ENCODE measurements at places on chromosomes 2 and 18.

DNA sequence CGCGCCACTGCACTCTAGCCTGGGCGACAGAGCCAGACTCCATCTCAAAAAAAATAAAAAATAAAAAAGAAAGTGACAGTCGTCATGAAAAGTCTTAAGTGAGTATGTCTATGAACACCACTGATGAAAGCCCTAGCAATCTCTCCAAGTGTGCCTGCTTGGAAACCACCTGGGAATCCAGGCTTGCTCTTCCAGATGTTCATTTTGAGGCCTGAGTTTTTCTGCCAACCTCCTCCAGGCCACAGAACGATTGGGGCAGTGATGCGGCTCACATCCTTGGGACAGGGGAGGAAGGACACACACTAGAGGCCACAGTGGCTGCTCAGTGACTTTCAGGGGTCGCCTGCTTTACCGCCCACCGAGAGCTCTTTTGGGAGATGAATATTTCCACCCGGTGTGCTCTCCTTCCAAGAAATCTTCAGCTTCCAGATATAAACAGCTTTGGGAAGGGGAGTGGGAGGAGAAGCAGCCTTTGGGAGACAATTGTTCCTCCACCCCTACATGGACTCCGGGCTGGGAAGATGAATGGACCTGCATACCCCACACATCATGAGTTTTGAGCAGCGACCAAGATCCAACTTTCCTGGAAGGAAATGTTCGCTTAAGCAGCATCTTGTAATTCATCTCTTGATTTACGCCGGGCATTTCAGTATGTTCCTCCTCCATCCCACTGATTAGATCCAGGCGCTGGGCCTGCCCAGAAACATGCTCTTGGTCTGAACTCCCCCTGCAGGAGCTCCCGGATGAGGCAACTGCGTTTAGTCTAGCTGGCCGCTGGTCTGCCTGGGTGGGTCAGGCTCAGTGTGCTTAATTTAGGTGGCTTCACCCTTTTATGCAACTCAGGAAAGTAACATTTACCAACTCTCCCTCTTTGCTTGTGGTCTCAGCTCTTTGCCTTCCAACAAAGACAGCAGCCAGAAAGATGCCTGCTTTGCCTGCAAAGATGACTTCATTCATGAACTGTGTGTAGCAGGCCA, 6.2 kb upstream of the ARMC9 start:
- peaks cover 43% of the 10 kb centered on the region for H3K27me3 ChIP-seq
- H3K36me3 ChIP-seq: no peaks in the 10 kb centered on the region
- no peak overlapping the region for H3K27ac ChIP-seq
- no peak for DNase-seq

- no peaks in the 10 kb centered on the region for H3K4me1 ChIP-seq
- no peak overlapping the region for H3K27ac ChIP-seq
- no peak overlapping the region for H3K4me3 ChIP-seq
- peaks cover 30% of the 10 kb centered on the region for H3K27me3 ChIP-seq
These were observed 153.6 kb upstream of the KLF7 start for GRCh38 chr2:207319316-207319715.

DNA sequence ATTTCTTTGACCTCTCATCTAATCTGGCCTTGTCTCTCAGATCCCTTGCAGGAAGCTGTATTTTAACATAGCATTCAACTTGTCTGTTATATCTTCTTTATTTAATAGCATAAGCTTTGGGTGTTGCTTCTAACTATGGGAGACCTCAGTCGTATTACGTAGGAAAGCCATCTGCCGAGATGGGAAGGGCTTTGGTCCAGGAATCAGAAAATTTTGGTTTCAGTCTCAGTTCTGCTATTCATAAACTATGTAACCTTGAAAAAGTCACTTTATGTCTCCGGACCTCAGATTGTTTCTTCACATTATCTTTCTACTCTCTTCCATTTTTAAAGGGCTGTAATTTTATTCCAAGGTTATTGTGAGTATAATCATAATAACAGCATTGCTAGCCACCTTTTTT, 297.7 kb downstream of the SATB2 start:
- no peak overlapping the region for H3K4me3 ChIP-seq
- H3K27me3 ChIP-seq: no peaks in the 10 kb centered on the region
- H3K36me3 ChIP-seq: no peaks in the 10 kb centered on the region
- no peak overlapping the region for H3K27ac ChIP-seq
- H3K4me1 ChIP-seq: no peaks in the 10 kb centered on the region

- H3K27me3 ChIP-seq: no peaks in the 10 kb centered on the region
- peaks cover 5% of the 10 kb centered on the region for H3K36me3 ChIP-seq
- H3K4me1 ChIP-seq: peaks cover 19% of the 10 kb centered on the region
These were observed 51.3 kb downstream of the TMEM247 start for GRCh38 chr2:46530639-46531038.

GRCh38 chr18:49177071-49177470, 226.3 kb upstream of the SMAD7 start:
- H3K4me3 ChIP-seq: no peak overlapping the region
- DNase-seq: no peak
- H3K27me3 ChIP-seq: no peaks in the 10 kb centered on the region
- no peak overlapping the region for H3K27ac ChIP-seq

DNA sequence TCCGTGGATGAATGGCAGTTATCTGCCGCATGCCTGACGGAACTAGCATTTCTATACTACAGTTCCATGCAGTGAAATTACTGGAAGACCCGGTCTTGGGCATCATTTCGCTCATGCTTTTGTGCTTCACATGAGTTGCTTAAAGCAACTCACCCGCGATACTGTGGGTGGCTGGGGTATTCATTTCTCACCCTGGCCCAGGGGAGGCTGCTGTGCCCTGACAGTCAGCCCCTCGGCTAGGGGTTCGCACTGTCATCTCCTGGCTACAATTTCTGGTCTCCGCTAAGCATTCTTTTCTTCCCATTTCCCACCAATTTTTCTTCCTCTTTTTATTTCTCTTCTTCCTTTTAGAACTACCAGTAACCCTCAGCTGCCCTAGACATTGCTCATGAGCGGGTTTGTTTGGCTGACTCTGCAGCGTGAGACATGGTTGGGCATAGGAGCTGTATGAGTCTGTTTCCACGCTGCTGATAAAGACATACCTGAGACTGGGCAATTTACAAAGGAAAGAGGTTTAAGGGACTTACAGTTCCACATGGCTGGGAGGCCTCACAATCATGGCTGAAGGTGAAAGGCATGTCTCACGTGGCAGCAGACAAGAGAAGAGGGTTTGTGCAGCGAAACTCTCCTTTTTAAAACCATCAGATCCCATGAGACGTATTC, 16.5 kb upstream of the CNDP2 start:
- H3K27ac ChIP-seq: no peak overlapping the region
- H3K27me3 ChIP-seq: peaks cover 11% of the 10 kb centered on the region
- peaks cover 1% of the 10 kb centered on the region for H3K4me1 ChIP-seq
- H3K36me3 ChIP-seq: no peaks in the 10 kb centered on the region

DNA sequence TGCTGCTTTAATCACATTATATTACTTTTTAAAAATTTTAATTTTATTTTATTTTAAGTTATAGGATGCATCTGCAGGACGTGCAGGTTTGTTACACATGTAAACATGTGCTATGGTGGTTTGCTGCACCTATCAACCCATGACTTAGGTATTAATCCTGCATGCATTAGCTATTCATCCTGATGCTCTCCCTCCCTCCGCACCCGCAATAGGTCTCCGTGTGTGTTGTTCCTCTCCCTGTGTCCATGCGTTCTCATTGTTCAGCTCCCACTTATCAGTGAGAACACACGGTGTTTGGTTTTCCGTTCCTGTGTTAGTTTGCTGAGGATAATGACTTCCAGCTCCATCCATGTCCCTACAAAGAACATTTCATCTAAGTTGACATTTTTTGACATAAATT, 283.2 kb downstream of the CYRIA start:
- no peaks in the 10 kb centered on the region for H3K27me3 ChIP-seq
- H3K4me3 ChIP-seq: no peak overlapping the region
- no peak for DNase-seq
- H3K36me3 ChIP-seq: no peaks in the 10 kb centered on the region
- no peaks in the 10 kb centered on the region for H3K4me1 ChIP-seq

GRCh38 chr2:64727843-64728463, 74.2 kb upstream of the SERTAD2 start:
- no peaks in the 10 kb centered on the region for H3K36me3 ChIP-seq
- peak overlapping the region; percentile 64 for H3K4me3 ChIP-seq
- peak overlapping the region; percentile 93 for H3K27ac ChIP-seq
- peaks cover 43% of the 10 kb centered on the region for H3K4me1 ChIP-seq

GRCh38 chr2:181900007-181900651, 8.6 kb downstream of the ITPRID2 start:
- no peak overlapping the region for H3K27ac ChIP-seq
- no peak for DNase-seq
- H3K36me3 ChIP-seq: peaks cover 32% of the 10 kb centered on the region

DNA sequence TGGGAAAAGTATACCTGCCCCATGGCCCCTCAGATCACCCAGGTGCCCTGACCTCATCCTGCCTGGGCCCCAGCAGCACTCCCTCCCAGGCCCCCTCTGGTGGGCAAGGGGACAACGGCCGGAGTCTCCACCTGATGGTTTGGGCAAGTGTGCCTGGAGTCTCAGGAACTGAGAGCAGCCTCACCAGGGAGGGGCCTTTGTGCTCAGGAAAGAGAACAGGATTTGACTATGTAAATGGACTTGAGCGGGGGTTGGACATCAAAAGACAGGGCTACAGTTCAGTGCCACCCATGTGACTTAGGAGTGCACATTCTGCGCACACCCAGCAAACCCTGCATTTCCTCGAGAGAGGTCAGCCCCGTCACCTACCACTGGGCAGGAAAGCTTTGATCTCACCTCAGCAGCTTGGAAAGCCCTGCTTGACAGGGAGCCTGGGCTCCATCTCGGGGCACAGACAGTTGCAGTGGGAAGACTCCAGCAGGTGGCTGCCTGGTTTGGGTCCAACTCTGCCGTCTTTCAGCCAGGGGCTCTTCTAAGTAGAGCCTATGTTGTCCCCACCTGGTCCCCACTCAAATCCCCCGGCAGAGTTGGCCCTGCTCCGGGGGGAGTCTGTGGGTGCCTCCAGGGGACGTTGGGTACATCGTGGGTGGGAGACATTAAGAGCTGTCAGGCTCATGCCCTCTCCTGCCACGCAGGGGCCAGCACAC, 3.3 kb downstream of the INPP5D start:
- peaks cover 66% of the 10 kb centered on the region for H3K4me1 ChIP-seq
- no peak for DNase-seq
- H3K27ac ChIP-seq: peak overlapping the region; percentile 95

GRCh38 chr2:164145093-164145987, 409.5 kb upstream of the FIGN start:
- H3K4me3 ChIP-seq: no peak overlapping the region
- H3K4me1 ChIP-seq: no peaks in the 10 kb centered on the region
- no peak overlapping the region for H3K27ac ChIP-seq
- H3K36me3 ChIP-seq: peaks cover 2% of the 10 kb centered on the region
- no peaks in the 10 kb centered on the region for H3K27me3 ChIP-seq

GRCh38 chr18:73980289-73980979, 167.2 kb downstream of the FBXO15 start:
- H3K4me3 ChIP-seq: no peak overlapping the region
- no peak for DNase-seq
- H3K27me3 ChIP-seq: peaks cover 14% of the 10 kb centered on the region
- no peaks in the 10 kb centered on the region for H3K36me3 ChIP-seq

DNA sequence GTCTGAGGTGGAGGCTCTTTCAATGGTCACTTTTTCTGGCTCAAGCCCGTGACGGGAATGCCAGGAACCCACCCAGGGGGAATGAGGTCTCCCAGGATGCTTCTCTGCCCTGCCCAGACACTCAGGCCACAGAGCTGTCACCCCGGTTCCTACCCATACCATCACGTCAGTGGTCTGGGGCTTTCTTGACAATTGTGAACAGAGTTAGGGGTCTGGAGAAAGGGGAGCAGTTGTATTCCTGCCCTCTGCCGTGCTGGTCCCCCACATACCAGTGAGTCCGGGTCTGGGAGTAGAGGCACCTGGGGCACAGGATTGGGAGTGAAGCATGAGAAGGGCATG, 97.2 kb downstream of the B3GNT2 start:
- no peak overlapping the region for H3K4me3 ChIP-seq
- no peaks in the 10 kb centered on the region for H3K27me3 ChIP-seq
- no peak for DNase-seq
- peaks cover 19% of the 10 kb centered on the region for H3K4me1 ChIP-seq

GRCh38 chr2:20404950-20405349, 41.9 kb upstream of the RHOB start:
- no peak for DNase-seq
- H3K27me3 ChIP-seq: peaks cover 15% of the 10 kb centered on the region
- H3K4me1 ChIP-seq: no peaks in the 10 kb centered on the region
- H3K4me3 ChIP-seq: no peak overlapping the region
- no peaks in the 10 kb centered on the region for H3K36me3 ChIP-seq
- H3K27ac ChIP-seq: no peak overlapping the region

- H3K36me3 ChIP-seq: no peaks in the 10 kb centered on the region
- H3K4me1 ChIP-seq: peaks cover 2% of the 10 kb centered on the region
- H3K27me3 ChIP-seq: peaks cover 22% of the 10 kb centered on the region
- no peak overlapping the region for H3K4me3 ChIP-seq
These were observed 128.0 kb downstream of the SPP2 start for GRCh38 chr2:234178330-234179030.

GRCh38 chr2:64359892-64360657, 93.9 kb upstream of the LGALSL start:
- peaks cover 52% of the 10 kb centered on the region for H3K27me3 ChIP-seq
- no peak overlapping the region for H3K27ac ChIP-seq
- H3K36me3 ChIP-seq: no peaks in the 10 kb centered on the region
- no peak for DNase-seq
- no peak overlapping the region for H3K4me3 ChIP-seq

DNA sequence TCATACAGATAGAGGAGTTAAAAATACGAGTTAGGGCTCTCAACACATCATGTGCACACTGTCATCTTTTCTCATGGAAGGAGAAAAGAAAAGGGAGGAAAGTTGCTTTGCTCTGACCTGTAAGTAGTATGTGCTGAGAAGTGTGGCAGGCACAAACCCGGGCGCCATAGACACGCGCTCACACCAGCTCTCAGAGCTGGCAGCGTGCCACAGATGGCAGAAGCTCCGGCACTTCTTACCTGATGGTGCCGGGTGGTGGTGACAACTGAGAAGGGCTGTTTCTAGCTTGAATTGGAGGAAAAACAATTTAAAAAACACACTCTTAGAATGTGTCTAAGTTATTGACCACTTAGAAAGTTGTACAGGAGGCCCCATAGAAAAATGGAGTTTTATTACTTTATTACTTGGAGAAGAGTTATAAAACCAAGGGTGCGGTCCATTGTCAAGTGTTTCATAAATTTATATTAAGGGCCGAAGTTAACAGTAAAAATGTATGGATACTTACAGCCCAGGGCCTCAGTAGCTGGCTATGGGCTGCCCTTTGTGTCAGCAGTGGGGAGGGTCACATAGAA, 92.2 kb downstream of the DPP4 start:
- H3K27me3 ChIP-seq: no peaks in the 10 kb centered on the region
- DNase-seq: no peak
- no peaks in the 10 kb centered on the region for H3K36me3 ChIP-seq
- H3K4me1 ChIP-seq: peaks cover 4% of the 10 kb centered on the region
- no peak overlapping the region for H3K27ac ChIP-seq
